ENCODE measurements at places on chromosomes 6 and 20.

DNA sequence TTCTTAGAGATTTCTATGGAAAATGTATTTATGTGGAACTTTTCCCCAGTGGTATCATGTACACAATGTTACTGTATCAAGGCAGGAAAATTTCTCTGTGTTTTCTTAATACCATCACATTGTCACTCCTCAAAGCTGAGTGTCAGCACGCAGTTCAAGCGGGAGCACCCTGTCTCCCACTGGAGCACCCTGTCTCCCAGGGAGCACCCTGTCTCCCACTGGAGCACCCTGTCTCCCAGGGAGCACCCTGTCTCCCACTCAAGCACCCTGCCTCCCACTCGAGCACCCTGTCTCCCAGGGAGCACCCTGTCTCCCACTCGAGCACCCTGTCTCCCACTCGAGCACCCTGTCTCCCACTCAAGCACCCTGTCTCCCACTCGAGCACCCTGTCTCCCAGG, 51.3 kb downstream of the PSMG4 start:
- no peak for DNase-seq

- no peak for DNase-seq
Measured at GRCh38 chr6:33623895-33624381, 2.8 kb downstream of the ITPR3 start.

DNA sequence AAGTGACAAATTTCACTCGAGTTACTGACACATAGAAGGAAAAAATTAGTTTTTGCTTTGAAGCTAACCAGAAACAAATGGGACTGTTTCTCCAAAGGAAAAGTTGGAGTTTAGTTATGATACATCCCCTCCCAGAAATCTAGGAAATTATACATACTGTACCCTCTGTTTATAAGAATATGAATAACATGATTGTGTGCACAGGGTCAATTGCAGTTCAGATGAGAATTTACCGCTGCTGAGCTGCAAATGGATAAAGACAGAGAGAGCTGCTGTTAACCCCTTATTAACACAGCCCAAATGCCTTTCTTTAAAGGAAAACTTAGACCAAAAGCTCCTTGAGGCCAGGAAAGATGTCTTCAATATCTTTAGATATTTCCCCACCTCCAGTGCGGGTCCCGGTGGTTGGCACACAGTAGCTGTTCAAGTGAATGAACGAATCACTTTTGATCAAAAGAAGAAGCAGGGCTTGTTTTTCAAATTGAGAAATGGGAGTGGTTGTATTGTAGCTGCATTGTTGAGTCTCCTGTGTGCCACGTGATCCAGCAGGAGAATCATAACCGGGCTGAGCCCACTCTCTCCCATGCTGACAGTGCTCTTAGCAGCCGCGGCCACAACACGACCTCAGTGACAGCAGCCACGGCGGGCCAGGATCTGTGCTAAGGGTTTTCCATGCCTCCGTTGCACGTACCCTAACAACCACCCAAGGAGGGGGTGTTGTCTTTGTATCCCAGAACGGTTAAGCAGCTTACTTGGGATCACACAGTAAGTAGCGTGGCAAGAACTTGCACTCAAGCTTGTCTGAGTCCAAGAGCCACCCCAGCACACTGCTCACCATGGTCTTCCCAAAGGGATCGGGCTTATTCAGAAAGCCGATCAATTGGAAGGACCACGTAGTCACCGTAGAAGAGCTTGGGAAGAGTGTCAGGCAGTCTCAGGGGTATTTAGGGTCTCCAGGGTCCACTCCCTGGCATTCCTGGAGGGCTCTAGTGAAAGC, 53.5 kb upstream of the BMP6 start:
- no peak for DNase-seq

- DNase-seq: no peak
Measured at GRCh38 chr6:167730441-167730840, 96.3 kb upstream of the AFDN start.

DNA sequence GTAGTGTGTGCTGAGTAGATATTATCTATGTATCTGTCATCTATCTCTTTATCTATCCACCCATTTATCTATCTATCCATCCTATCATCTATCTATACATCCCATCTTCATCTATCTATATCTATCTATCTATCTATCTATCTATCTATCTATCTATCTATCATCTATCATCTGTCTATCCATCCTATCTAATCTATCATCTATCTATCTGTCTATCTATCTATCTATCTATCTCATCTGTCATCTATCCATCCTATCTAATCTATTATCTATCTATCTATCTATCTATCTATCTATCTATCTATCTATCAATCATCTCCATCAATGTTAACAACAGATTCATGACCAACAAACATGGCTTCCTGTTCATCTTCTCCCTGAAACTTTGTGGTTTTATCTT, 90.5 kb upstream of the SLC24A3 start:
- DNase-seq: no peak

DNA sequence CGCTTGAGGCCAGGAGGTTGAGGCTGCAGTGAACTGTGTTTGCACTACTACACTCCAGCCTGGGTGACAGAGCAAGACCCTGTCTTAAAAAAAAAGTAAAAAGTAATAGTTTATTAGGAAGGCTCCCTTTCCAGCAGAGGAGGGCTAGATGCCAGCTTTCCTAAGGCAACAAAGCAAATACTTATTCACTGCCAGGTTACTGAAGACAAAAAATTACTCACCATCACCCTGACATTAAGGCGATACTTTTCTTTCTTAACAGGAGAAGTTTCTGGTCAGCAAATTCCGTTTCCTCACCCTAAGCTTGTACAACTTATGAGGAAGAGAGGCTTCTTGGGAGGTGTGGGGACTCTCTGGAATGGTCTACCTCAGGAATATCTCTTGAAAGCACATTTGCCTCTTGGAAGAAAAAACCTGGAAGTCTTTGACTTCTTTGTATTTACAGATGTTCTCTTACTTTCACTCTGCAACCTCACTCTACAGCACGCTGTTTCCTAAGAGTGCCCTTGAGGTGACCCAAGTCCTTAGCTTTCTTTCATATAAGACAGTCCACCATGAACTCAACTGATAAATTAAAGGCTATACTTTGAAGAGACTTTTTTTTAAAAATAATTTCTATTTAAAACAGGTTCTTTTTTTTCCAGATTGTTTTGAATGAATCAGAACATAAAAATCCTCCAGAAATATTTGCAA, 52.9 kb upstream of the TRAF3IP2 start:
- no peak for DNase-seq

DNA sequence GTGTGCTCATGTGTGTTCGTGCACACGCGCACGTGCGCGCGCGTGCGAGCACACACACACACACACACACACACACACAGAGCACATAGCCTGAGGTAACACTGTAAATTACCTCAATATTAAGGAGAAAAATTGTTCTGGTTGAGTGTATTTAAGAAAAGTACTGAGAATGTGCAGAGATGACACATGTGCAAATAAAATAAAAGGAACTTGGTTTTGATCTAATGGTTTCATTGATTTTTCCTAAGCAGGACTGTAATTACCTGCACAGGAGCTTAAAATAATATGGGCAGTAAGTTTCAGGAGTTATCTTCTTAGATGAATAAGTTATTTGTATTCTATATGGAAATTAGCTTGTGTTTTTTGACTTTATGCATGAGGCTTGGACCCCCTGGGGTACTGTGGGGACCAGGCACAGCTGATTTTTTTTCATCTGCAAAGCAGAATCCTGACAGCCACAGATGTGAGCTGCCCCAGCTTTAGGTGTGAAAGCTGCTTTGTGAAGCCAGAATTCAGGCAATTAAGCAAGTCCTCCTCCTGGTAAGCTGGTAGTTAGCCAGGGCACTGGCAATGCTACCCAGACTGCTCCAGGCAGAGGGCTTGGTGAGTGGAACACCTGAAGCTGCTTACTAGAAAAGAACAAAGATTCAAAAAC, 1040.6 kb upstream of the CITED2 start:
- no peak for DNase-seq

DNA sequence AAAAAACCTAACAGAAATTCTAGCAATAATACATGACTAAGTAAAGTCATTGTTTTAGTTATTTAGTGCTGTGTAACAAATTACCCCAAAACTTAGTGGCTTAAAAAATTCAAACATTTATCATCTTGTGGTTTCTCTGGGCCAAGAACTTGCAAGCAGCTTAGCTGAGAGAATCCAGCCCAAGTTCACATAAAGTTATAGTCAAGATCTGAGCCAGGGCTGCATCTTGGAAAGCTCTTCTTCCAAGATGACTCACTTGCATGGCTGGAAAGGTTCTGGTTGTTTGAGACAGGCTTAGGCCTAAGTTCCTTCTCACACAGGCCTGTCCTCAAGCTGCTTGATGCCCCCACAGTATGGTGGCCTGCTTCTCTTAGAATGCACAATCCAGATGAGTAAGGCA, 217.8 kb upstream of the TSHZ2 start:
- DNase-seq: no peak
